ENCODE measurements at places on chromosomes 3 and 15. TPM values are rescaled to one million over a fixed set of nuclear protein-coding genes. Genes with fewer than 3 reads are reported as not detected.

TASOR gene
- polyA plus RNA-seq: 17.0 TPM

TTC23 gene
- polyA plus RNA-seq: 13.3 TPM

GRIP2 gene
- 1.5 TPM for polyA plus RNA-seq

TUSC7 gene
- not detected for polyA plus RNA-seq

SLITRK3 gene
- 0.06 TPM for polyA plus RNA-seq

DNA sequence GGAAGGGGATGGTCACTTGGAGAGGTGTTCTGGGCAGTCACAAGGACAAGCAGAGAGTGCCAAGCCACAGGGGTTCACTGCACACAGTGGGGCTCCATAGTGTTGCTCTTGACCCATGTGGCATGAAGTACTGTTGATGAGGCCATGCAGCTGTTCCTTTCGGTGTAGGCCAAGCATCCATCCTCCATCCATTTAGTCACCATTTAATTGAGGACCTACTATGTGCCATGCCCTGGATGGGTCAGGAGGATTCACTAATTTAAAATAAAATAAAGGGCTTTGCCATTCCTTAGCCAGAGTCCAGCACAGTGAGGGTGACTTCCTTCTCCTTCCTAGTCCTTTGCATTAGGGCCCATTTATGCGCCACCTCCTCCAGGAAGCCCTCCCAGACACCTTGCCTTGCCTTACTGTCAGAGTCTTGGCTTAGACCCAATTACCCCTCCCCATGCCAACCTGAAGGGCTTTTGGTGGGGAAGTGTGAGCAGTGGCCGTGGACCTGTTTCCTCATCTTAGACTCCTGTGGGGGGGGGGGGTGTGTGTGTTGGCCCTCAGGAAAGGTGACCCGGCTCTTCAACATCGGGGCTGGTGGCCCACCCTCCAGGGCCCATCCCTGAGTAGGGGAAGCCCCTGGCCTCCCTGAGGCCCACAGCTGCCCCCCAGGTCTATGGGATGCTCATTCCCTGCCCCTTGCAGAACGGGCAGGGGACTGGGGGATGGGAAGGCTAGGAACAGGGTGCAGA lies 25.6 kb downstream of the PSTPIP1 start:
- DNase-seq: no peak
- H3K4me1 ChIP-seq: peaks cover 3% of the 10 kb centered on the region
- H3K27ac ChIP-seq: no peak overlapping the region
- no peaks in the 10 kb centered on the region for H3K36me3 ChIP-seq
- no peak overlapping the region for H3K4me3 ChIP-seq

DNA sequence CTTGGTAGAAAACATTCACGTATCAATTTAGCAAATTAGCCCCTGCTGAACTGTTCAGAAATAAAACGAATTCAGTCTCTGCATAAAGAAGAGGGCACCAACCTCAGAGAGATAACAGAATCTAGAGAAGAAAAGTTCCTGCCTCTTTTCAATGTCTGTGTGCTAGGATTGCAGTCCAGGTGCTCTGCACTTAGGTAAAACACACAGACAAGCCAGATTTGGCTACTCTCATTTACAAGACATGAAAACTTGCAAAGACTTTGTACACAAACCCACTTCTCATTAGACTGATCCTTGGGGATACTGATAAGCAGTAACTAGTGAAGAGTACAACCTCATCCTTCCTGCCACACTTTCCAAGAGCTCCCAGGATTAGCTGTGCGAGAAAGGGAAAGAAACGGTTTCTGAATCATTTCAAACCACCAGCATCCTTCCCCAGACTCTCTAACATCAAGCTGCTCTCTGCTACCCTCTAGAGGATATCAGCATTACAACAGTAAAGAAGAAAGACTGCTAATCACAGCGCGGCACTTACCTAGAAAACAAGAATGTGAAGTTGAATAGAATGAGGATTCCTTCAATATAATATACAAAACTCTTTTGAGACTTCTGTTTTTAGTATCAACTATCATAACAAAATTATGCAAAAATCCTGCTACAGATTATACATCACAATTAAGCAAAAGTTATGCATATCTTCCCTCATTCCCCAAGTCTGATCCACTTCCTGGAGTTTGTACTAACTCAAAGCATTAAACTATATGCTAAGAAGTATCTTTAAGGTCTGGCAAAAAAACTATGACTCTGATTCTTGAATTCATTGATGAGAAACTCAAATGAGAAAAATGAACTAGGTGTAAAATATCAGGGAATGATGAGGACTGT lies 306.4 kb downstream of the MAGI1 start:
- no peak overlapping the region for H3K4me3 ChIP-seq
- H3K4me1 ChIP-seq: peaks cover 14% of the 10 kb centered on the region
- DNase-seq: no peak
- H3K27ac ChIP-seq: no peak overlapping the region

GRCh38 chr3:148319161-148319915 lies 378.4 kb upstream of the AGTR1 start:
- no peaks in the 10 kb centered on the region for H3K36me3 ChIP-seq
- DNase-seq: peak; percentile 8
- no peaks in the 10 kb centered on the region for H3K4me1 ChIP-seq
- no peaks in the 10 kb centered on the region for H3K27me3 ChIP-seq
- H3K27ac ChIP-seq: no peak overlapping the region

DNA sequence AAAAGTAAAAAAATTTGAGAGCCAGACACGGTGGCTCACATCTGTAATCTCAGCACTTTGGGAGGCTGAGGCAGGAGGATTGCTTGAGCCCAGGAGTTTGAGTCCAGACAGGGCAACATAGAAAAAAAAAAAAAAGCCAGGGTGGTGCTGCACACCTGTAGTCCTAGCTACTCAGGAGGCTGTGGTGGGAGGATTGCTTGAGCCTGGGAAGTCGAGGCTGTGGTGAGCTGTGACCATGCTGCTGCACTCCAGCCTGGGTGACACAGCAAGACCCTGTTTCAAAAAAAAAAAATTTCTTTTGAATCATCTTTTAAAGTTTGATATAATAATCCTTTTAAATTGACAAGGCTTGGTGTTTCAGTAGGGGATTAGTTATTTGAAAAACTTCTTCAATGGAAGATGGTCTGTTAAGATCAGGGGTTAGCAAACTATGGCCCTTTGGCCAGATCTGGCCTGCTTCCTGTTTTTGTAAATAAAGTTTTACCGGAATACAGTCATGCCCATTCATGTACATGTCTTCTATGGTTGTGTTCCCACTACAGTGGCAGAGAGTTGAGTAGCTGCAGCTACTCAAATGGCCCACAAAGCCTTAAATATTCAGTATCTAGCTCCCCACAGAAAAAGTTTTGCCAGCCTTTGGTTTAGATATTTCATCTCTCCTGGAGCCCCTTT lies 28.9 kb downstream of the CDAN1 start:
- no peak overlapping the region for H3K4me3 ChIP-seq
- no peak overlapping the region for H3K27ac ChIP-seq
- H3K4me1 ChIP-seq: no peaks in the 10 kb centered on the region

GRCh38 chr3:13227315-13228165 lies 154.3 kb upstream of the IQSEC1 start:
- H3K27me3 ChIP-seq: peaks cover 8% of the 10 kb centered on the region
- H3K27ac ChIP-seq: no peak overlapping the region
- no peak for DNase-seq

- no peaks in the 10 kb centered on the region for H3K36me3 ChIP-seq
- DNase-seq: no peak
- H3K4me1 ChIP-seq: no peaks in the 10 kb centered on the region
- no peak overlapping the region for H3K4me3 ChIP-seq
- H3K27me3 ChIP-seq: no peaks in the 10 kb centered on the region
- H3K27ac ChIP-seq: no peak overlapping the region
These were observed 52.4 kb downstream of the POLQ start for GRCh38 chr3:121493431-121493830.

DNA sequence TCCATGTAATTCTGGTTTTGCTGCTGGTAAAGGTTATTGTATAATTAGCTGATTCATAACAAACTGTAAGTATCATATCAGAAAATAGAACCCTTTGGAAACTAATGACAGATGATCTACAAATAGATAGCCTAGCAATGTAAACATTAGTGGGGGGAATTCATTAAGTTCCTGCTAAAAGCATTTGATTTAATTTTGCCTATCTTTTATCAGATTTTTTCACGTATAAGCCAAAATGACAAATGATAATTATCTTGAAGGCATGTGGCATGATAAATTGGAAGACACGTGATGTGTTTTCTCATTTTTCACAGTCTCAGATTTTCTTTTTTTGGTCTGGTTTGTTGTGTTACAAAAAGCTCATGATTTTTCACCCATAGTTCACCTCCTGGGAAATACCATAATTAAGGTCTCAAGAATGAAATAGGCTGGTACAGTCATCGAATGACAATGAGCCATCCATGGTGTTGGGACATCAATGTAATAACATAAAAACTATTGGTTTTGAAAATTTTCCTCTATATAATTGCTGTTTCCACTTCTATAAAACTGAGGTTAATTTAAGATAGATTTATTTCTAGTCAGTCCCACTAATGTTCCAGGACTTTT lies 325.9 kb upstream of the TBL1XR1 start:
- no peaks in the 10 kb centered on the region for H3K27me3 ChIP-seq
- H3K4me1 ChIP-seq: no peaks in the 10 kb centered on the region
- H3K27ac ChIP-seq: no peak overlapping the region
- no peak overlapping the region for H3K4me3 ChIP-seq

- H3K27ac ChIP-seq: no peak overlapping the region
- DNase-seq: no peak
- no peaks in the 10 kb centered on the region for H3K27me3 ChIP-seq
- H3K4me1 ChIP-seq: no peaks in the 10 kb centered on the region
These were observed 78.3 kb downstream of the LRRK1 start for GRCh38 chr15:100997442-100997841.

DNA sequence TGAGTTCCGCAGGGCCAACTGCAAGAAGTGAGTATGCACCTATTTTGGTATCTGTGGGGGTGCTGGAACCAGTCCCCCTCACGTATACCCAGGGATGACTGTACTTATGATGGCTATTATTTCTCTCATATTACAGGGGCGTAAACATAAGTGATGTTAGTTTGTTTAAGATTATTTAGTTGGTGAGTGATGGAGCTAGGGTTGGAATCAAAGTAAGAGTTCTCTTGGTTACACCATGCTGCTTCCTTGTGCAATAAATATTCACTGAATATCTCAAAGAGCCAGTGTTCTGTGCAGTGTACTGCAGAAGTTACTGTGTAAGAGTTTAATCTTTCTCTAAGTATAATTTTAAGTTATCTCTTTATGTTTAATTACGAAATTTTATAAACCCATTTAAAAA lies 12.8 kb upstream of the UTS2B start:
- no peak for DNase-seq
- no peaks in the 10 kb centered on the region for H3K27me3 ChIP-seq
- H3K4me1 ChIP-seq: peaks cover 93% of the 10 kb centered on the region
- no peak overlapping the region for H3K4me3 ChIP-seq
- no peak overlapping the region for H3K27ac ChIP-seq

- peak overlapping the region; percentile 24 for H3K4me3 ChIP-seq
- peaks cover 13% of the 10 kb centered on the region for H3K4me1 ChIP-seq
- peaks cover 24% of the 10 kb centered on the region for H3K36me3 ChIP-seq
- no peaks in the 10 kb centered on the region for H3K27me3 ChIP-seq
- no peak overlapping the region for H3K27ac ChIP-seq
These were observed 5.9 kb upstream of the CALML4 start for GRCh38 chr15:68210821-68211655.

GRCh38 chr3:40930756-40931155 lies 268.5 kb upstream of the CTNNB1 start:
- H3K27ac ChIP-seq: no peak overlapping the region
- no peaks in the 10 kb centered on the region for H3K36me3 ChIP-seq
- peaks cover 6% of the 10 kb centered on the region for H3K4me1 ChIP-seq
- no peaks in the 10 kb centered on the region for H3K27me3 ChIP-seq
- DNase-seq: no peak

DNA sequence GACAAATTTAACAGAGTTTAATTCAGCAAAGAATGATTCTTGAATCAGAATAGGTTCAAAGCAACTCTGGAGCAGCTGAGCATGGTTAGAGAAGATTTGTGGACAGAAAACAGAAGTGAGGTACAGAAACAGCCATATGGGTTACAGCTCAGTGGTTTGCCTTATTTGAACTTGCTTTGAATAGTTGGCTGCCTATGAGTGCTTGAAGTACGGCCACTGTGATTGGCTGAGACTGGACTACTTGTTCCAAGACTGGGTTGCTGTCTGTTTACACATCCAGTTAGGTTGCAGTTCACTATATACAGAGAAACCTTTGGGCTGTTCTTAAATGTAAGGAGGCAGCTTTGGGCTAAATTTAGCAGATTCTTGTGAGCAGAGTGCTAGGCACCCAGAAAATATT lies 79.4 kb upstream of the CADPS start:
- peaks cover 4% of the 10 kb centered on the region for H3K27me3 ChIP-seq
- H3K36me3 ChIP-seq: no peaks in the 10 kb centered on the region
- H3K4me1 ChIP-seq: no peaks in the 10 kb centered on the region
- no peak overlapping the region for H3K4me3 ChIP-seq
- DNase-seq: peak; percentile 9

DNA sequence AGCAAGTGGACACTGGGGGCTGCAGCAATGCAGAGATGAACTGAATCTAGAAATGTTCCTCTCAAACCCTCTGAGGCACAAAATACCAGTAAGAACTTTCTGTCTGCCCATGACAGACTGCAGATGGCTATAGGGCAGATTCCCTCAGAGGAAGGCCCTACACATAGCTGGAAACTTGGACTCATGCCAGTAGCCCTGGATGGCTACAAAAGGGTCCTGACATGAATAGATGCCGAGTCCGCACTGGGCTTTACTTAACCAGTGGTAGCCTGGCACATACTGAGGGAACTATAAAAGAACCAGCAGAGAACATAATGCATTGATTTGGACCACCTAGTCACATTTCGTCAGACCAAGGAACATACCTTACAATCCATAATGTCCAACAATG lies 66.7 kb downstream of the C3orf80 start:
- H3K27ac ChIP-seq: no peak overlapping the region
- peak; percentile 23 for DNase-seq
- H3K27me3 ChIP-seq: no peaks in the 10 kb centered on the region
- no peaks in the 10 kb centered on the region for H3K4me1 ChIP-seq

- no peaks in the 10 kb centered on the region for H3K27me3 ChIP-seq
- no peak overlapping the region for H3K27ac ChIP-seq
- no peak for DNase-seq
- no peaks in the 10 kb centered on the region for H3K4me1 ChIP-seq
- no peaks in the 10 kb centered on the region for H3K36me3 ChIP-seq
These were observed 96.5 kb upstream of the PIAS1 start for GRCh38 chr15:67957435-67958132.

DNA sequence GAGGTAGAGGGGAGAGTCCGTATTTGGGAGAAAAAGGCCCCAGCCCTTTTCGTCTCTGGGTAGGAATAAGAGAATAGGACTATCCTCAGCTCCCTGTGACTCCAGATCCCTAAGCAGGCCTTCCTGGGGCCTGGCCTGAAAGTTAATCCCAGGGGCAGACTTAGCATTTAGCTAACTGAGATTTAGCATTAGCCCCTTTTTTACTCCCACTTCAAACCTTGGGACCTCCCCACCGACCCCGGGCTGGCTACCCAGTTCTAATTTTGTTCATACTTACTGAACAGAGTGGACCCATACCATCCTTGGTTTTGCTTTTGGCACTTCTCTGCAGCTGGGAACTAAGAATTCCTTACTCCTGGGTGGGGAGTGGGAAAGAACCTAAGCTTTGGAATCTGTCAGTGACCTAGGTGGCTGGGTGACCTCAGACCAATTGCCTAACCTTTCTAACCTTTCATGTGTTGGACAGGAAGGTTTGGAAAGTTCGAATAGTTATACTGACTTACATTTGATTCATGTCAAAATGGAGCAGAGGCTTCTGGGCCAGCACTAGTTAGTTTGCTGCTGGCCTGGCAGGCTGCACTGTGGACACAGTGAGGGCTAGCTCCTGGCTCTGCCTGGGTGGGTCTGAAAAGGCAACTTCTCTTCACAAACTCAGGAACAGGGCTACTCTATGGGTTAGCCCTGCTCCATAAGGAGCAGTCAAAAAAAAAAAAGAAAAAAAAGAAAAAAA lies 11.6 kb downstream of the TTC21A start:
- DNase-seq: no peak
- no peaks in the 10 kb centered on the region for H3K27me3 ChIP-seq
- H3K36me3 ChIP-seq: peaks cover 32% of the 10 kb centered on the region
- H3K27ac ChIP-seq: no peak overlapping the region
- H3K4me1 ChIP-seq: no peaks in the 10 kb centered on the region
